Astrocyte of the spinal cord (primary cell): ENCODE measurements at places on chromosomes 12 and 14.

DNA sequence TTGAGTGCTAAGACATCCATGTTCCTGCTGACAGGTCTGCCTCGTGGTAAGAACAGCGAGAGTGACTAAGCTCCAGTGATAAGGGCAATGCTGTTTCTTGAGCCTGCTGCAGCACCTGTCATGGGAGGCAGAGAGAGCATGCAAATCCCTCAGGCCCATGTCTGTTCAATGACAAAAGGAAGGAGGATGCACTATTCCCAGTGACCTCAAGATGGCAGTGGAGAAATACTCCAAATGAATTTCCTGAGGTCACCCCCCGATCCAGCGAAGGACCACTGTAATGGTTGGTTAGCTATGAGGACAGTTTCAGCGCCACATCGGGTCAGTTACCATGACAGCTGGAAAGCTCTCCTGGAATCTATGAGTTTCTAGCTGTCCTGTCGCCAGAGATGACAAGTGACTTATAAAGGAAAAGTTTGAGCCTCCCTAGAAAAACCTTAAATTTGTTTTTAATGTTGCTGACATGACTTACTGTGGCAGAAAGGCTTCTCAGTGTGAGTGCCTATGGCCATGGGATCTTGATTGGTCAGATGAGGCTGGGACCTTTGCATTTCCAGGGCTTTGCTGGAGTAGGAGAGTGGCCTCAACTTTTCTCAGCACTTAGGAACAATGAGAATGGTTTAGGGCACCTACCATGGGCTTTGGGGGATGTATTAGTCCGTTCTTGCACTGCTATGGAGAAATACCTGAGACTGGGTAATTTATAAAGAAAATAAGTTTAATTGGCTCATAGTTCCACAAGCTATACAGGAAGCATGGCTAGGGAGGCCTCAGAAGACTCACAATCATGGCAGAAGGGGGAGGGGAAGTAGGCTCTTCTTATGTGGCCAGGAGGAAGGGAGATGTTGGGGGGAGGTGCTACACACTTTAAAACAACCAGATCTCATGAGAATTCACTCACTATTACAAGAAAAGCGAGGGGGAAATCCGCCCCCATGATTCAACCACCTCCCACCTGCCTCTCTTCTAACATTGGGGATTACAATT is 88.0 kb upstream of the TMEM260 start:
- DNase-seq, result peak; percentile 40

GRCh38 chr12:100077367-100077766 is 65.3 kb downstream of the BLTP3B start:
- DNase-seq, result no peak

- no peak for DNase-seq
These were observed 21.4 kb downstream of the SMOC1 start for GRCh38 chr14:69900603-69901002.

GRCh38 chr14:55102141-55102621 is 26.9 kb upstream of the LGALS3 start:
- peak; percentile 97 for DNase-seq

- DNase-seq, result no peak
These were observed 100.5 kb upstream of the RFLNA start for GRCh38 chr12:124194264-124194892.

GRCh38 chr12:29212682-29213403 is 63.8 kb downstream of the FAR2 start:
- DNase-seq, result peak; percentile 22

- no peak for DNase-seq
These were observed 10.1 kb downstream of the SLC25A29 start for GRCh38 chr14:100296106-100296651.

DNA sequence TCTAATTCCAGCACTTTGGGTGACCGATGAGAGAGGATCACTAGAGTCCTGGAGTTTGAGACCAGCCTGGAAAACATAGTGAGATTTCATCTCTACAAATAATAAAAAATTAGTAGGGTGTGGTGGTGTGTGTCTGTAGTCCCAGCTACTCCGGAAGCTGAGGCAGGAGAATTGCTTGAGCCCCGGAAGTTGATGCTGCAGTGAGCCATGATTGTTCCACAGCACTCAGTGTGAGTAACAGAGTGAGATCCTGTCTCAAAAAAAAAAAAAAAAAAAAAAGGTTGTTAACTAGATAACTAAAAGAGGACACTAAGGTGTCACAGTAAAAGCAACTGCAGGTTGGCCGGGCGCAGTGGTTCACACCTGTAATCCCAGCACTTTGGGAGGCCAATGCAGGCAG is 121.3 kb upstream of the MAX start:
- no peak for DNase-seq

DNA sequence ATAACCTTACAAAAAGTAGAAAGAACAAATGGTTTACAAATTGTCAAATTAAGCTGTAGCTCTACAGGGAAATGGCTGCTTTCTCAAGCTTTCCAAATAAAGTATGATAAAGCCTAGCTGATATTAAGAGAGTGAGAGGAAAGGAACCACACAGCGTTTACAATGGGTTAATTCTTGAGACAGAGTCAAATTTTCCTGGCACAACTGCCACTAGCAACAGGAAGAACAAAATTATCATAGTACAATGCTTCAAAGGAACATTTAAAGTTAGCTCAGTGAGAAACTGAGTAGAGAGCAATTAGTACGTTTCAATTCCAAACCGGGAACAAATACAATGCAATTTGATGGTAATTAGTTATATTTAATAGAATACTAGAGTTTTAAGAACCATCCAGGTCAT is 116.0 kb downstream of the PPP1R12A start:
- peak; percentile 36 for DNase-seq

- DNase-seq, result peak; percentile 76
These were observed 69.2 kb upstream of the ARID2 start for GRCh38 chr12:45660330-45660729.

DNA sequence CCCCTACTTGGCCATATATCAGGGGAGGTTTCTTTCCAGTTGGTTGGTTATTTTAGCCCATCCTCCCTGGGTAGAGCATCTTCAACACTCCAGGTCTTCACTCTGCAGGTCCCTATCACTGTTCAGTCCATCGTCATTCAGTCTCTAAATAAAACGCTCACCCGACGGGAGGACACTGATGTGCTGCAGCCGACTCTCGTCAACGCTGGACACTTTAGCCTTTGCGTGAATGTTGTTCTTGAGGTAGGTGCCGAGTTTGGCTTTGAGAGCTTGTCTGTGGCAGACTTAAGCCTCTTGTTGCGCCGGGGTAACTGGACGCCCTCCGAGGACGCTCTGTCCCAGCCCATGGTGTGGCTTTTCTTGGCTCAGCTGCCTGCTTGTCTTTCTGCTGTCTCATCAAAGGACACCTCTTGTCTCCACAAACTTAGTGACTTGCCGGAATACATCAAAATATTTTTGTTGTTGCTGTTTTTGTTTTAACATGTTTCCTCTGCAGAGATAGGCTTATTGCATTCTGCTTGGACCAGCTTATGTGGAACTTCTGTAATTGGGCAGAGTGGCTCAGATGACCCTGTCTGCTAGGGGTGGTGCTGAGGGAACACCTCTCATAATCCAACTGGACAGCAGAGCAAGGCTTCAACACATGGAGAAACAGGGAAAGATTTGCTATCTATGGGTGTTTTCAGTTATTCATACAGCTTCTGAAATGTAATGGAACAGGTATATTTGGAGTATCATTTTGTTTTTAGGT is 26.5 kb downstream of the TCTN1 start:
- no peak for DNase-seq

DNA sequence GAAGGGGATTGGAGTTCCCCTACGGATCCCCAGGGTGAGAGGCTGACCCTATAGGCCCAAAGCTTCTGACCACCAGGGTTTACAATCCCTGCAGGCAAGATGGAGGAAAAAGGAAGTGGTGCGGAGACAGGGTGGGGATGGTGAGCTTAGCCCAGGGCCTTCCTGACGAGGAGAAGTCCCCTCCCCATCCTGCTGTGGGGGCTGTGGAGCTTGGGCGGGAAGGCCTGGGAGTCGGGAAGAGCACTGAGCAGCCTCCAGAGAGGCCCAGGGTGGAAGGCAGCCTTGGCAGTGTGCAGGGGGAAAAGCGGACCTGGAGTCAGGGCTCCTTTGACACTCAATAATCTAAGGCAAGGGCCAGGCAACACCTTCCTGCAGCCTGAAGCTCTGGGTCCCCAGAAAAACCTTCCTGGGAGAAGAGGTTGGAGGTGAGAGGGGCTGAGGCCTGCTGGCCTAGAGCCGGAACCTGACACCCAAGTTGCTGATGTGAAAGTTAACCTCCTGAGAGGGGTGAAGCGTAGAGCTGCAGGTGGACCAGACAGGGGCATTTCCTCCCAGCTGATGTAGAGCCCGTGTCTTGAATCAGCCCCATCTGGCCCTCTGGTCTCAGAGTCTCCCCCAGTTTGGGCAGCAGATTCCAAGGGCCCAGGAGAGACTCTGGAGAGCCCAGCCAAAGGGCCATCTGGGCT is 6.0 kb downstream of the HDAC7 start:
- no peak for DNase-seq

- no peak for DNase-seq
These were observed 138.5 kb downstream of the ESRRB start for GRCh38 chr14:76514213-76514998.

GRCh38 chr12:117280019-117280680 is 81.3 kb downstream of the NOS1 start:
- no peak for DNase-seq
